NCI-H2081 treated with DMSO at 0.1 percent for 48 hours (cell line): ENCODE measurements at places on chromosomes 7 and 10.

DNA sequence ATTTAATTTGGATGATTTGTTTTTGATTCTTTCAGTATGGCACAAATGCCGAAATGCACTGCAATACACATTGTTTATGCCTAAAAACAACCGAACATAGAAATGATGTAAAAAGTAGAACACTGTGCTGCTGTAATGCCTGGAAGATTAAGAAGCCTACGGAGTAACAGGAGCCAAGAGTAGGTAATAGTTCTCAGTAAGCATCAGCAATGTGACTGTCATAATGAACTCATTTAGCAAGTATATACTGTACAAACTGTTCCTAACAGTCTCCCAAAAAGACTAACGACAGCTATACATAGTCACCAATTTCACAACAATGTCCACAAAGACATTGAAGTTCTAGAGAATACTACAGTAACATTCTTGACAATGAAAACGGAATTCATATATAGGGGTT, 19.0 kb upstream of the LAMB4 start:
- no peak for DNase-seq

DNA sequence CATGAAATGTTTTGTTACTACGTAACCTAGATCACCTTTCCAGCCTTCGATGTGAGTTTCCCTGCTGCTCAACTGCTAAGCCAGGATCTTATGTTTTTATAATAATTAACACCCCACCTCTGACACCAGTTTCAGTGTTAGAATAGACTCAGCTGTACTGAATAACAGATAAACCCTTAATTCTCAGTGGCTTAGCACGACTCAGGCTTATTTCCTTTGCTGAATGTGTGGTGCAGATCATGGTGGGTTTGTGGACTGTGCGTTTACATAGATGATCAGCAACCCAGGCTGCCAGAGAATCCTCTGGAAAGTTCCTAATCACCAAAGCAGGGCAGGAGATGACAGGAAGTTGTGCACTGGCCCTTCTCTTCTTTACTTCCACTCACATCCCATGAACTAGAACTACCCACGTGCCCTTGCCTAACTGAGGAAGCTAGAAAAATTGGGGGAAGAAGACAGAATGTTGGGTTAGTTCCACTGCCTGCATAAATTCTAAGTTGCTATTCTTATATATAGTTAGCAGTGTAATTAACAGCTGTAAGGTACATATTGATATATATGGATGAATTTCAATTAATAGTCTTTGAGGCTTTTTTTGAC, 111.8 kb downstream of the MAPK8 start:
- no peak for DNase-seq

DNA sequence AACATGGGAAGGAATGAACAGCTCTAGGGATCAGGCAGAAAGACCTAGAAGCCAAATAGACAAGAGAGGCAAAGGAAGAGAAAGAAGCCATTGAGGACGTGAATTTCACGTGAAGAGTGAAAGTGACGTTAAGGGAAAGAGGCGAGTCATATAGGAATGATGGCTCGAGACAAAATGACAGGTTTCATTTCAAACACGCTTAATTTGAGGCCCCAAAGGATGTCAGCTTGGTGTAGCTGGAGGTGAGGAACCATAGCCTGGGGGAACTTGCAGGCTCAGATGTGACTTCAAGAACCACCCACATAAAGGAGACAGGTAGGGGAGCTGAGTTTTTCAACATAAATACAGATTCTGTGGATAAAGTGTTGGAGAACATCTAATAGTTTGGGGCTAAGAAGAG, 84.3 kb upstream of the ATP6V0A4 start:
- DNase-seq, result no peak

- DNase-seq, result no peak
These were observed 19.7 kb downstream of the PWWP2B start for GRCh38 chr10:132416566-132417256.

DNA sequence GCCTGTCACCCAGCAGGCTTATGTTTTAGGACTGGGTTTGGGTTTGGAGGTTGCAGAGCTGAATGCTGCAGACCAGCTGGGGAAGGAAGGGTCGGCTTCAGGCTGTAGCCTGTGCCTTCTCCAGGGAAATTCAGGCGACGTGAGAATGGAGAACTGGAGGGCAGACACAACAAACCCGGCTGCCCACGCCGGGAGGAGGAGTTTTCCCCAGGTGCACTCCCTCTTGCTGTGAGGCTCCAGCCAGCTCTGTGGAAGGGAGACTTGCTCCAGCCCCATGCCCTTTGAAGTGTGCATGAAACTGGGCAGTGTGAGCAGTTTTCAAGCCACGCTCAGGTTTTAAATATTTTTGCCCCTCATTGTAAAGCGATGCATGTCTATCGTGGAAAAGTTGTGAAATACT, 279.1 kb downstream of the CCSER2 start:
- no peak for DNase-seq

GRCh38 chr7:150390205-150390604, 11.1 kb downstream of the ZNF775 start:
- no peak for DNase-seq

DNA sequence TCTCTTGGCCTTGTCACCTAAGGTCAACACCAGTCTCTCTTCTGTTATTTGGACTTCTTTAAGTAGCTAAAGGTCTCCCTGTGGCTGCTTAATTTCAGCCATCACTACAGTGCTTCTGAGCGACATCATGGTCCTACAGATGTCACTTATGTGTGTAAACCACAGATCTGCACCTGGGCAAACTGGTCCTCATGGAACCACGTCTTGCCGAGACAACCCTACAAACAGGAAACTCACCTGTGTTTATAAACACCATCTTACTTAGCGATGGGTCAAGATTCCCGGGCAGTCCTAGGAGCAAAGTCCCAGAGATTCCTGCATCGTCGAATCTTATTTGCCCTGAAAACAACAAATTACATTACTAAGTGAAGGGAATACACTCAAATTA, 27.8 kb downstream of the KLF6 start:
- DNase-seq, result no peak

- DNase-seq, result no peak
These were observed 54.7 kb downstream of the ZNF727 start for GRCh38 chr7:64099656-64100531.

GRCh38 chr10:72323771-72324191, 30.9 kb downstream of the DNAJB12 start:
- no peak for DNase-seq

- no peak for DNase-seq
These were observed 86.3 kb upstream of the AHR start for GRCh38 chr7:17212188-17212587.

GRCh38 chr7:77460057-77460486, 43.9 kb upstream of the GSAP start:
- DNase-seq, result no peak

DNA sequence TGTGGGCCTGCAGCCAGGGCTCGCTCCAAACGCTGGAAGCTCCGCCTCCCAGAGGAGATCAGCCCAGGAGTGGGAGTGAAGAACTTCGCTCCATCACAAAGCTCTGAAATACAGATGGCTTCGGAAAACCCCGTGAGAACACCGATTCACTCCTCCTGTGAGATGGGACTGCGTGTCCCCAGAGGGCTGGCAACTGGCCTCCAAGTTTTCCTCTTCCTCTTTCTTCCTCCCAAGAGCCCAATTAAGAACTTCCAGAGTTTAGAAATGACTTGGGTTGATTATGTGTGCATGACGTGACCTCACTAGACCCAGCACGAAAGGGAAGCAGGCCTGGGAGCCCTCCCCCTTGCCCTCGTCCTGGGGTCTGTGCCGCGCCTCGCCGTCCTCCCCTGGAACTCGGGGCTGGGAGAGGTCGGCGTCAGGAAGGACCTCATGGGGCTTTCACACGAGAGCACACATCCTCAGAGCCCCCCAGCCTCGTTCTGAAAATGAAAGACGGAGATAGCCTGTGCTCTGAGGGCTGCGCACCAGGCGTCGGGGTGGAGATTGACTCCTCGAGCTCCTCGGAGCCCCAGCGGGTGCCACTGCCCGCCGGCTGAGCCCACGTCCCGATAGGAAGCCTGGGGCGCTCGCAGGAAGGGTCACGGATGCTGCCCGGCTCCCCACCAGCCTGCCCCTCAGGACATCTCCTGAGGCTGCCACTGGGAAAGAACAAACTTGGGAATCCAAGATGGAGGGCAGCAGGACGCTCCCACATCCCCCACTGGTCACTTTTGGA, 37.8 kb downstream of the PTPRN2 start:
- no peak for DNase-seq

- DNase-seq, result no peak
These were observed 438 bp downstream of the LSMEM1 start for GRCh38 chr7:112481121-112481736.

GRCh38 chr10:119041326-119041725, 11.8 kb downstream of the NANOS1 start:
- DNase-seq, result no peak

GRCh38 chr7:52876402-52876801, 159.0 kb upstream of the POM121L12 start:
- no peak for DNase-seq

- DNase-seq, result no peak
These were observed 324.9 kb downstream of the PARD3 start for GRCh38 chr10:34489973-34490745.

GRCh38 chr7:102303669-102304422, 17.2 kb downstream of the SH2B2 start:
- no peak for DNase-seq
